ENCODE measurements at places on chromosomes 7 and 10.

GRCh38 chr7:100567751-100568175, 5.9 kb downstream of the SAP25 start:
- no peak for DNase-seq

DNA sequence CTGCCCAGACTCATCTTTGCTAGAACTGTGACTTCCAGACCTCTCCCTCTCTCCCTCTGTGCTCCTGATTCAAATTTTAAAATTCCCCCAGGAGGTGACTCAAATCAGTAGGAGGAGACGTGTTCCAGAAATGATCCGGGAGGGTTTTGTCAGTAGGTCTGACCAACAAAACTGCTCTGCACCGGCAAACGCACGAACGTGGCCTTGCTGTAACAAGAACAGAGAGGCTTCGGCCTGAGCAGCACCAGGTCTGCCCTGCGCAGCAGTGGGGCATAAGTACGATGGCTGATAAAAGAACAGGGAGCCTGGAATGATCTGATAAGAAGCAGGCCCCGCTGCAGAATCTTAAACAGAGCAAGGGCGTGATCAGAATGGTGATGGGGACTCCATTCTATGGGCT, 152.7 kb upstream of the AUTS2 start:
- no peak for DNase-seq

DNA sequence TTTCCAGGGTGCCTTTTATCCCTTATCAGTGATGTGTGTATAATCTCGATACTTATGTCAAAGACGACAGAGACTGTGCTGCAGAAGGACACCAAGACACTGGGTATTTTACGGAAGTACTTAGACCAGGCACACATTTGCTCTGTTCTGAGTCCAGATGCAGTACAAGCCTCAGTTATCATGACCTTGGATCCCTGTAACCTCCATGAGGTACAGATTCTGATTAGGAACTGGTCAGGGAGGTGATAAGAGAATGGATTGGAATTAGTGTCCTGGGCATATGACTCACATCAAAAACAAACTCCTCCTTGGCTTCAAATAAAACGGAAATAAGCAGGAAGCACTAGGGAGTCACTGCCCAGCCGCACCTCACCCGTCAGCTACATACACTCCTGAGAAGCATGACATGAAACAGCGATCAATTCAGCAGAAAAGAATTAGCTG, 146.5 kb downstream of the SFMBT2 start:
- DNase-seq = no peak

DNA sequence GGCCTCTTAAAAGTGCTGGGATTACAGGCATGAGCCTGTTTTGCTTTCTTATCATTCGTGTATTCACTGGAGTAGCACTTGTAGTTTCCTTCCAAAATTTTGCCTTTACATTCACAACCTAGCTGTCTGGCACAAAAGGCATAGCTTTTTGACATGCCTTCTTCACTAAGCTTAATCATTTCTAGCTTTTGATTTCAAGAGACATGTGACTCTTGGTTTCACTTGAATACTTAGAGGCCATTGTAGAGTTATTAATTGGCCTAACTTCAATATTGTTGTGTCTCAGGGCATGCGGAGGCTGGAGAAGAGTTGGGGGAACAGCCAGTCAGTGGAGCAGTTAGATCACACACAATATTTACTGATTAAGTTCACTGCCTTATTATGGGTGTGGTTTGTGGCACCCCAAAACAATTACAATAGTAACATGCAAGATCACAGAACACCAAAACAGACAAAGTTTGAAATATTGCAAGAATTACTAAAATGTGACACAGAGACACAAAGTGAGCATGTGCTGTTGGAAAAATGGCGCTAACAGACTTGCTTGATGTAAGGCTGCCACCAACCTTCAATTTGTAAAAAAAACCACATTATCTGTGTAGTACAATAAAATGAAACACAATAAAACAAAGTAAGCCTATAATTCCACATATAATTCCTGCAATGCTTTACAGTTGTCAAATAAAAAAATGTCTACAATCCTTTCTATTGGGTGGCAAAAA, 43.1 kb downstream of the BRAF start:
- peak; percentile 38 for DNase-seq

DNA sequence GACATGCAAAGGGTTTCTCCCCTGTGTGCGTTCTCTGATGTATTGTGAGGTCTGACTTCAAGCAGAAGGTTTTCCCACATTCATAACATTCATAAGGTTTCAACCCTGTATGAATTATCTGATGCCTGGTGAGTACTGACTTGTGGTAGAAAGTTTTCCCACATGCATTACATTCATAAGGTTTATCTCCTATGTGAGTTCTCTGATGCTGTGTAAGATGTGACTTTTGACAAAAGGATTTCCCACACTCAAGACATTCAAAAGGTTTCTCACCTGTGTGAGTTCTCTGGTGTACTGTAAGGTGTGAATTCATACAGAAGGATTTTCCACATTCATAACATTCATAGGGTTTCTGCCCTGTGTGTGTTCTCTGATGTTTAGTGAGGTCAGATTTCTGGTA, 45.1 kb downstream of the ZNF33B start:
- no peak for DNase-seq

- DNase-seq = no peak
Observed at GRCh38 chr7:137850571-137850970, 3.8 kb upstream of the DGKI start.

DNA sequence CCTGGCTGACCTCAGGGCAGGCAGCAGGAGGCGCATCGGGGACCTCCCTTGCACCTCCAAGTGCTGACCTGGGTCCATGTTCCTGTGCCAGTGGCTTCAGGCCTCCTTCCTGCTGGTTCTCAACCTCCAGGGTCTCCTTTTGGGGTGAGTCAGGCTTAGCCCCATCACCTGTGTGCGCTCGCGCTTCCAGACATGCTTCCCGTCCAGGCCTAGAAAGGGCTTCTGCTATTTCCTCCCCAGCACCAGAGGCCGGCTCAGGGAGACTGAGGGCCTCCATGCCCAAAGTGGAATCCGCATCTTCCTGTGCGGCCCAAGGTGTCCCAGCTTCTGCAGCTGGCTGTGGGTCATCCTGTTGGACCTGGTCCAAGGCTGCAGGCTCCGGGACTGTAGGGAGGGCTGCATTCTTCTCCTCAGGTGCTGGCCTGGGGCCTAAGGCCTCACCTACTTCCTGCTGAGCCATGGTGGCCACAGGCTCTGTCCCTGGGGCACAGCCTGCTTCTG, 5.9 kb downstream of the NACAD start:
- no peak for DNase-seq

- peak; percentile 32 for DNase-seq
Observed at GRCh38 chr7:12635830-12636229, 51.6 kb upstream of the ARL4A start.

DNA sequence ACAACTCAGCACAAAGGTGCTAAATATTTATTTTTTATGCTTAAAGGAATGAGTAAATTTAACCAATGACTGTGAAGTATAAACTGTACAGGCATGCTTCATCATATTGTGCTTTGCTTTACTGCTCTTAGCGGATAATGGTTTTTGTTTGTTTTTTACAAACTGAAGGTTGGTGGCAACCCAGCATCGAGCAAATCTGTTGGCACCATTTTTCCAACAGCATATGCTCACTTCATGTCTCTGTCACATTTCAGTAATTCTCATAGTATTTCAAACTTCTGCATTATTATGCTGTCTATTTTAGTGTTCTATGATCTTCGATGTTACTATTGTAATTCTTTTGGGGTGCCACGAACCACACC, 22.8 kb downstream of the BRAF start:
- DNase-seq = no peak

DNA sequence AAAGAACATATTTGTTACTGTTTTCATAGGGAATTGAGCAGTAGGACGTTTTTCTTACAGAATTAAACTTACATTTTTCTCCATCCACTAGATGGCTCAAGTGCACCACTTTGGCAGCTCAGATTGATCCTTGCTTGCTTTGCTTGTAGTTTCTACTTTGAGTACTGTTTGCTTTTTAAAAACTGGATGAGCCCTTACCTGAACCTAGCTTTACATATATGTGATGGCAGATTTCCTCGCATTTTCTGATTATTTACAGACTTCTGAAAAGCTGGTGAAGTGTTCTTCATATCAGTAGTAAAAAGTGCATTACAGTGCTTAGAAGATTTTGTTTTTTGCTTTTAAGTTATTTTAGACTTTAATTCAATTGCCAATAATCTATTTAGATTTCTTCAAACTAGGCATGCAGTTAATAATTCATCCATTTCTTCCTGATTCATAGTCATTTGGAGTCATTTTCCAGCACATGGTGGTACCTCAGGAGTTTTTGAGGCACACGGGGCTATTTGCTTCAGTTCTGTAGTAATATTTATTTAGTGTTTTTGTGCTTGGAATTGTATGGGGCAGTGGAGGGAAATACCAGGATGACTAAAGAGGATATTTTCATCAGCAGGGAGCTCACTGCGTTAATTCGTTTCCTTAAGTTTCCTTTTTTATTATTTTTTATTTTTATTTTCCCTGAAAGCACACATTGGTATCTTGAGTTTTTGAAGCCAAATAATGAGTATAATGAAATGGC, 57.3 kb downstream of the MAPK8 start:
- DNase-seq = peak; percentile 51

GRCh38 chr10:24778298-24778697, 54.6 kb upstream of the ARHGAP21 start:
- DNase-seq = no peak

DNA sequence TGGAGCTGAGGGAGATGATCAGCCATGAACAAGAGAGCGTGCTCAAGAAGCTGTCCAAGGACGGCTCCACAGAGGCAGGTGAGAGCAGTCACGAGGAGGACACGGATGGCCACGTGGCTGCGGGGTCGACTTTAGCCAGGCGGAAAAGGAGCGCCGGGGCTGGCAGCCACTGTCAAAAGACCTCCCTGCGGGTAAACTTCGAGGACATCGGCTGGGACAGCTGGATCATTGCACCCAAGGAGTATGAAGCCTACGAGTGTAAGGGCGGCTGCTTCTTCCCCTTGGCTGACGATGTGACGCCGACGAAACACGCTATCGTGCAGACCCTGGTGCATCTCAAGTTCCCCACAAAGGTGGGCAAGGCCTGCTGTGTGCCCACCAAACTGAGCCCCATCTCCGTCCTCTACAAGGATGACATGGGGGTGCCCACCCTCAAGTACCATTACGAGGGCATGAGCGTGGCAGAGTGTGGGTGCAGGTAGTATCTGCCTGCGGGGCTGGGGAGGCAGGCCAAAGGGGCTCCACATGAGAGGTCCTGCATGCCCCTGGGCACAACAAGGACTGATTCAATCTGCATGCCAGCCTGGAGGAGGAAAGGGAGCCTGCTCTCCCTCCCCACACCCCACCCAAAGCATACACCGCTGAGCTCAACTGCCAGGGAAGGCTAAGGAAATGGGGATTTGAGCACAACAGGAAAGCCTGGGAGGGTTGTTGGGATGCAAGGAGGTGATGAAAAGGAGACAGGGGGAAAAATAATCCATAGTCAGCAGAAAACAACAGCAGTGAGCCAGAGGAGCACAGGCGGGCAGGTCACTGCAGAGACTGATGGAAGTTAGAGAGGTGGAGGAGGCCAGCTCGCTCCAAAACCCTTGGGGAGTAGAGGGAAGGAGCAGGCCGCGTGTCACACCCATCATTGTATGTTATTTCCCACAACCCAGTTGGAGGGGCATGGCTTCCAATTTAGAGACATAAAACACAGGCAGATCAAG, 3.3 kb downstream of the GDF2 start:
- no peak for DNase-seq

- no peak for DNase-seq
Observed at GRCh38 chr10:15120523-15120922, 23.4 kb downstream of the RPP38 start.

GRCh38 chr7:157384301-157384700, 47.5 kb downstream of the DNAJB6 start:
- DNase-seq = no peak

GRCh38 chr10:128932071-128932820, 534.8 kb upstream of the MGMT start:
- no peak for DNase-seq

- no peak for DNase-seq
Observed at GRCh38 chr7:94350734-94351133, 44.0 kb upstream of the COL1A2 start.

DNA sequence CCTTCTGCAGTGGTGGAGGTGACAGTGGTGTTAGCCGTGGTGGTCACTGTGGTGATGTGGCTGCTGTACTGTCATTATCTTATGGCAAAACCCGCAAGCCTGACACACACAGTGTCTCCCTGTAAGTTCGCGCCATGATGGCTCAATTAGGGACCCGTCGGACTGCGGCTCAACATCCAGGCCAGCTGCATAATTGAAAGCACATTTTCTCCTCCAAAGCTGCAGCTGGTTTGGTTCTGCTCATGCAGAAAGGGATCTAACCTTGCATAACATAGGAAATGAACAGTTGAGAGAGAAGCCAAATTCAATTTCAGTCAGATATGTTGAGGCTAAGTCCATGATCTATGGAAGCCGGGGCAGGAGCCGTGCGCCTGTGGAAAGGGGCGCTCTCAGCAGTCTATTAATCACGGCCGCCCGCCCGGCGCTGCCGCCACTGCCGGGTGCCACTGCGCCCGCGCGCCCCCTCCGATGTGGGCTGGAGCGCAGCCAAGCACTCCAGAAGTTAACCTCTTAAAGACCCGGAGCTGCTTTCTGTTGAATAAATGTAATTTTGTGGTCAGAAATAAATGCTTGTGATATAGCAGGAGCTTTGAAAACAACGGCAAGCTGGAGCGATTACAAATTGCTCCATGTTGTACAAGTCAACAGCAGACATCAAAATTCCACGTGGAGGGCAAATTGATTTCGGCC, 227.7 kb downstream of the CUX1 start:
- DNase-seq = no peak

DNA sequence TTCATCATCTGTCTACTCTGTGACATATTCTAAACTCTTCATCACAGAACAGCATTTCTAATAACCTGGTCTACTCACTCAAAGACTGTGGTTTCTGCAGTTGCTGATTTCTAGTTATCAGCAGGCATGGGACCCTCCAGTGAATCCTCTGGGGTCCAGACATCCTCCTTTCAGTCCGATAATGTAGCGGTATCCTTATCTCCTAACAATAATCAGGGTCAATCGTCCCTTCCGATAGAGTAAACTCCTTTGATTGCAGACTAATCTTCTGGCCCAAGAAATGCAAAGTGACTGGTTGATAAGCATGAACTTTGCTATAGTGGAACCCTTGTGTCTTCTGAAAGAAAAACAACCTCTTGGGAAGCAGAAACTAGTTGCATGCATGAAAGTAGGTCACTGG, 1209.8 kb upstream of the CELF2 start:
- no peak for DNase-seq
